ENCODE measurements at places on chromosomes 5 and 9.

DNA sequence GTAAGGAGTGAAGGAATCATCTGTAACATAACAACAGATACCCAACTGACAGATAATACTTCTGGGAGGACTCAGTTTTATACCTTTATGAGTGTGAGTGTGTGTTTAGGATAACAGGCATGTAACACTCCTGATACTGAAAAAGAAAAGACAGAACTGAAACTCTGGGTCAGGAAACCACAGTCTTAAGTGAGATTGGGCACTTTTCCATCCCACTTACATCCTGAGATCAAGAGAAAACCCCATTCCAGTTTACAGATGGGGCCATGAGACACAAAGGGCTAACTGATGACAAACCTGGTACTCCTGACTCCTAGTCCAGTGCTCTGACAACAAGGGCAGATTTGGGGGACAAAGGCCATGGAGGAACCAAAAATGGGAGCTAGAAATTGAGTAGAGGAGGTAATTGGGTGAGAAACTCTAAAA lies 18.0 kb downstream of the IL5 start:
- DNase-seq, result peak; percentile 51

GRCh38 chr9:100884518-100884917 lies 144.0 kb upstream of the PLPPR1 start:
- DNase-seq, result no peak

DNA sequence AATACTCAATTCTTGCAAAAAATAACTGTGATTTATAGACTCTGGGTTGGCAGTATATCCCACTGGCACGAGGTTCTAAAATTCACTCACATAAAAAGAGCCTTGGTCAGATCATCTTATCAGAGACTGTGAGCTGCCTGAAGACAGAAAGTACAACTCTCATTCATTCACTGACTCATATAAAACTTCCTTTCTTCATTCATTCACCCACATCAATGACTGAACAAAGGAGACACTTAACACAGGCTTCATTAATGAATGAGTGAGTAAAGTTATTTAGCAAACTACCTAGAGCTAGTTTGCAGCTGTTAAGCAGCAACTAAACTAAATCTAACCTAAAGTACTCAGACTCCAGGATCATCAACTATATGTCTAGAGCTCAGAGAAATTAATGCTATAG lies 214.7 kb downstream of the DENND1A start:
- DNase-seq, result no peak

- no peak for DNase-seq
These were observed 30.2 kb upstream of the HTR4 start for GRCh38 chr5:148684528-148684927.

DNA sequence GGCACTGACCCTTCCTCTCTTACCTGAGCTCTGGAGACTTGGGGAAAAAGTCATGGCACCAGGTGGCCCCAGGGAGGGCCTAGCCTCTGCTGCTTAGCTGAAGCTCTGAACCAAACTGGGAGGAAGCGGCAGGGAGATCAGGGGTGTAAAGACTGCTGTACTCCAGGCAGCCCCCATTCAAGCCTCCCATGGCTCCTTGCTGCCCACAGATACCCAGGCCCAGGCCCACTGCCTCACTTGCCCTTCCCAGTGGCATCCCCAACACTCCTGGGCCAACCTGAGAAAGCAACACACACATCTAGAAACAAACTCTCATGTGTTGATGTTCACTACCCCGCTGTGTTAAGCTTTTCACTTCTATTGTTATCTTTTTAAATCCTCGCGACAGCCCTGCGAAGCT lies 151.6 kb downstream of the C5orf15 start:
- no peak for DNase-seq

GRCh38 chr9:122954253-122954691 lies 13.5 kb downstream of the RABGAP1 start:
- DNase-seq, result no peak

DNA sequence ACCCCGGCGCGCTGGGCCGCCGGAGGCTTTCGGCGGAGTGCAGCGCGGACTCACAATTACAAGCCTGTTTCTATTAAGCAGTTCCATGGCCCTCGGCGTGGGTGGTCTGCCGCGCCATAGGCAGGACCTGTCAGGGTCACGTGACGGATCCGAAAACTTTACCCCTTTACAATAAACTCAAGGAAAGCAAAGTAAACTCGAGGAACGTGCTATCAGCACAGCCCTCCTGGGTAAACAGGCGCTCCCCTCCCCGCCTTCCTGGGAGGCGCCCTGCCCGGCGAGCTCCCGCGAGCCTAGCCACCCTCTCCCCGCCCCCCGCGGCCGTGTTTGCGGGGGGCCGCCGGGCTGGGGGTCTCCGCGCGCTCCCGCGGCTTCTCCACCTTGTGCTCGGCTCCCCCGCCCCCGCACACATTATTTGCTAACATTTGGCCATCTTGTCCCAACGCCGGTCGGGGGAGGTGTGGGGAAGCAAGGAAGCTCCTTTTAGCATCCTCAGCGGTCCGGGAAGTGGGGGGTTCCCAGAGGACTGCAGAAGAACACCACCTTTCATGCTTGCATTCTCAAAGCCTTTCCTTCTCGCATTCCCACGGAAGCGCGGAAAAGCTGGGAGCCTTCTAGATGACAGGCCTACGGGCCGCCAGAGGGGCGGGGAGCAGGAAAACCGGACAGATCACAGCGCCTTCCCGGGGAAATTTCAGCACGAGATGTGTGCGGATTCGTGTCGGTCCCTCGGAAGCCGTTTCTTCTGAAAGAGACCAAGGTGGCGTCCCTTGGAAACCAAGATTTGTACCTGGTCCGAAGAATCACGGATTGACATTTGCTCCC lies at the start of gene PTCH1:
TSS of gene PTCH1 (minus strand) at position 238 of the 825 bp plus-strand sequence.
- no peak for DNase-seq

DNA sequence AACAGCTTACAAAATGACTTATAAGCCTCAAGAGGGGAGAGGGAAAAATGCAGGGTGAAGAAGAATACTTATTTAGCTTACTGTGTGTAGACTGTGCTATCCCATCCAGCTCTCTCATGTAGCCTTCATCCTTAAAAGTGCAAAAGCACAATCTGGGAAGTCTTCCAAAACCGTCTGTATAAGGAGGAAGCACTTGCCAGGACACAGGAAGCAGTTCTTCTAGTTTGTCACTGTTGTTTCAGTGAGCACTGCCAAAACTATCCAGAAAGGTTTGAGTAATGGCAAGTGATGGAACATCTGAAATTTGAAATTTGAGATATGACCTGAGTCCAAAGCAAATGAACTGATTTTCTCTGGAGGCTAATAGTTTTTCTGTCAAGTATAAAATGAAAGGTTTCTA lies 140.8 kb upstream of the ISL1 start:
- DNase-seq, result no peak

GRCh38 chr5:84518370-84518769 lies 133.7 kb upstream of the EDIL3 start:
- DNase-seq, result no peak

DNA sequence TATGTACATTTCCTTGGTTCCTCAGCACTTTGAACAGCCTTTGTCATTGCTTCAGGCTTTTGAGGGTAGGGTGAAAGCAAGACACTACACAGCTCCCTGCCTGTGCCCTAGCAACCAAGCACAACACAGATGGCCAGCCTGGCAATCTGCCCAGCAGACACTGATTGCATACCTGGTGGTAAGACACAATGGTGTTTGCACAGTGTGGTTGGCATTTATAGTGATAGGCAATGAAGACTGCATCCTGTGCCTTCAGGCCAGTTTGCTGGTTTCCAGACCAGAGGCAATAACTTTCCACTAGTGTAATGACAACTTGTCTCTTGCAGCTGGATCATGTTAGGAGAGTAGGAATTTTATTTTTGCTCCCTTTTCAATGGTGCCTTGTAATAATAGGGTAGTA lies 144.5 kb upstream of the TNC start:
- no peak for DNase-seq

DNA sequence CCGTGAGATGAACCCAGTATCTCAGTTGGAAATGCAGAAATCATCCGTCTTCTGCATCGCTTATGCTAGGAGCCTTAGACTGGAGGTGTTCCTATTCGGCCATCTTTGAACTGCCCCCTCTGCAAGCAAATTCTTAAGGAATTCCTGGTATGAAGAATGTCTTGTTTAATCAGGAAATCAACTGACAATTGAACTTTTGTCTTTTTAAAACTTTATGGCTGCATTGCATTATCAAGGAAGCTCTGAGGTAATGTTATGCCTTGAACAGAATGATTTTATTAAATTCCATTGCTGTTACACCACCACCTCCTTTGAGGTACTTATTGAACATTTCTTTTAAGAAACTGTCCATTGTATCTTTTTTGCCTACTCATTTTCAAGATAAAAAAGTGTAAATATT lies 1915.7 kb upstream of the CDH9 start:
- no peak for DNase-seq

DNA sequence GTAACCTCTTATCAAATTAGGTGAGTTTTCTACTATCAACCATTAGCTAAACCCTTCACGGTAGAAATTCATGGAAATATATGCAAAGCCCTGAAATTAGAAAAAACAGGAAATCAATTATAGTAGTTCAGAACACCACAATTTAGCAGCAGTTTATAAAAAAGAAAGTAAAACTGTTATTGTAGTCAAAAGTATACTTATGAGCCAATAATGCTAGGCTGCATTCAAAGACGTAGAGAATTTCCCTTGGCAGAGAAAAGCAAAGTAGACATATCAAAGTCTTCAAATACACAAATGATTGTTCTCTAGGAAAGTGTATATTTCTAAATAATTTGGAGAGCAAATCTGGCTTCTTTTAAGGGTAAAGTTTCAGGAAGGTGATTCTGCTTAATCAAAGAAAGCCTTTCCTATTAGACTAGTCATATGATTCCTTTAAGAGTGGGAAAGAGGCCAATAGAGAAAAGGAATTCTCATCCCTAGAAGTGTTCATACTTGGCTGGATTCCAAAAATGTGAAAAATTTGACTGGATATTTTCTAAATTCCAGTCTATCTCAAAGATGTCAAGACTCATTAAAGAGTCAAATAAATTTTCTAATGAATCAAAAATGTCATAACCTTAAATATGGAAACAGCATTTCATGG lies 185.5 kb downstream of the SMC2 start:
- DNase-seq, result no peak

DNA sequence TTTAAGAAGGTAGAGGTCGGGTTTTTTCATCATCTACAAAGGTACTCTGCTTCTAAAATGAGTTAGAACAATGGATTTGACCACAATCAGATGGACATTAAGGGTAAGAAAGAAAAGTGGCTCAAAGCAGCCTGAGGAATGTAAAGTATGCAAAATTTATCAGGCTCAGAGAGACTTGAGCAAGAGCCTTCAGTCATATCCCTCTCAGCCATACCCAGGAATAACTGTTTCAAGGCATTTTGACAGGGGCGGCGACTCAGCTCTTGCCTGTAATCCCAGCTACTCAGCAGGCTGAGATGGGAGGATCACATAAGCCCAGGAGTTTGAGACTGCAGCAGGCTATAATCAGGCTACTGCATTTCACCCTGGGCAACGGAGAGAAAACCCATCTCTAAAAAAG lies 38.8 kb upstream of the ANXA2R start:
- DNase-seq, result no peak

DNA sequence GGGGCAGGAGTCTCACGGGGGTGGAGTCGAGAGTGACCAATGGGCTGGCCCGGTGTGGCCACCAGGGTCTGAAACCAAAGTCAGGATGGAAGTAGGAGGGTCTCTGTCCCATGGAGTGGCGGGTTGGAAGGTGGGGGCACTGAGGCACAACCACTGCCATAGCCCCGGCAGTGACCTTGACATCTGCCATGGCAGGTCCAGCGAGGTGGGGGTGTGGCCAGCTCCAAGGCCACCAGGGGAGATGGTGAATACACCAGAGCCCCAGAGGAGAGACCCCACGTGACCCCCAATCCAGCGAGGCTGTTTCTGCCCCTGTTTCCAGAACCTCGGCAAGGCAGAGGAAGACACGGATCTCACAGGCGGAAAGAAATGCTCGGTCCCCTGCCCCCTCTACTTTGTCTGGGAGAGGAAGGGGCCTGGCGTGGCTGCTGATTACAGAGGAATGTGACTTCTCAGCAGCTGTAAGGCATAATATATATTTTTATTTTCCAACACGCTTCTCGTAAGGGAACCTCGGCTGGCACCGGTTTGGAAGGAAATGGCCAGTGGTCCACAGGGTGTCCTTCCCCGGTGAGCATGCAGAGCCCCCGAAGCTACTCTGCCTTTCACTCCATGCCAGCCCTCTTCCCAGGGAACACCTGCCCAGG lies 105.7 kb upstream of the SARDH start:
- DNase-seq, result no peak

- no peak for DNase-seq
These were observed 62.0 kb upstream of the RNF130 start for GRCh38 chr5:180133551-180133950.

DNA sequence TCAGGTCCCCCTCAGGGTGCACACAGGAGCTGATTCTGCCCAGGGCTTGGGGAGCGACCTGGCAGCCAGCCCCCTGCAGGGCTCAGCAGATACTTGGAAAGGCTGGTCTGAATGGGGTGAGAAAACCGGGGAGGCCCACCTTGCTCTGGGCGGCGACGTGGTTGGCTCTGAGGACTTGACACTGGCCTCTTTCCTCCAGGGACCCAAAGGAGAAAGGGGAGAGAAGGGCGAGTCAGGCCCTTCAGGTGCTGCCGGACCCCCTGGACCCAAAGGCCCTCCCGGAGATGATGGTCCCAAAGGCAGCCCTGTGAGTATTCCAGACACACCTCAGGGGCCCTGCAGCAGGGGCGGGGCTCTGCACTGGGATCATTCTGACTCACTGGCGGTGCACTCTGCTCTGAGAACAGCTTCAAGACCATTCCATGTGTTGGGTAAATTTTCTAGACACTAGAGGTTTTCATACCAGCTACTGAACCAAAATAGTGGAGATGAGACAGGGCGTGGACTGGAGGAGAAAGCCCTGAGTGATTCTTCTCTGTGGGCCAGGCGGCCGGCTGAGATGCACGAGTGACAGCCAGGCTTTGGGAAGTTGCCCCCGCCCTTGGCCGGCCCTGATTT lies 65.9 kb upstream of the FCN2 start:
- DNase-seq, result no peak

- no peak for DNase-seq
These were observed 197.2 kb downstream of the GADD45G start for GRCh38 chr9:89801742-89802670.

- DNase-seq, result no peak
These were observed 2.1 kb downstream of the RGS3 start for GRCh38 chr9:113465599-113466140.

- DNase-seq, result no peak
These were observed 91.0 kb downstream of the SNX18 start for GRCh38 chr5:54608423-54609085.

DNA sequence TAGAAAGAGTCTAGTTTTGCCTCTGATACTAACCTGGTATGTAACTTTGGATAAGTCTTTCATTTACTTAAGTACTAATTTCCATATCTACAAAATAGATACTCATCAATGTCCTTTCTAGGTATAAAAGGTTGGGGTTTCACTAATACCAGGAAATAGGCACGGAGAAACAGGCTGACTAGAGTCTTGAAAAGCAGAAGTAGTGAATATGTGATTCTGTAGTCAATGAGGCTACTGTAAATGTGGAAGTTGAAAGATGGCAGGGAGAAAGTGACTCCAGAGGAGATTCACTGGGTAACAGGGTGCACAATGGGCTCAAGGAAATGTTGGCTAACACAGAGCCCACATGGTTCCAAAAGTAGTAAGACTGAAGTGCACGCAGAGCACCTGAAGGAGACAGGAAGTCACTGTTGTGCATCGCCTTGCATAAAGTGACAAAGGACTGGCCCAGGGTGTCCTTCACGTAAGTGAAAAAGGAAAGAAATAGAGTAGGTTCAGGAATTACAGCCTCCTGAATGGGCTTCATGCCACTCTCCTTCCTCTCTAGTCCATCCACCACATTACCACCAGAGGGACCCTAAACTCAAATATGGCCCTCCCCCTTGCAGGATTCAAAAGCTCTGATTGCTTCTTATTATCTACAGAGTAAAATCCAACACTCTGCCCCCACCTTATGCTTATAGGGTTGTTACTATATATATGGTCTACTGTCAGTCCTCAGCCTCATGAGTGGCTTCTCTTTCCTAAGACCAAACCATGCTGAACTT lies 288.0 kb upstream of the SMARCA2 start:
- DNase-seq, result peak; percentile 13
